ENCODE measurements at places on chromosomes 13 and 19. TPM values are rescaled to one million over a fixed set of nuclear protein-coding genes. Genes with fewer than 3 reads are reported as not detected.

DNA sequence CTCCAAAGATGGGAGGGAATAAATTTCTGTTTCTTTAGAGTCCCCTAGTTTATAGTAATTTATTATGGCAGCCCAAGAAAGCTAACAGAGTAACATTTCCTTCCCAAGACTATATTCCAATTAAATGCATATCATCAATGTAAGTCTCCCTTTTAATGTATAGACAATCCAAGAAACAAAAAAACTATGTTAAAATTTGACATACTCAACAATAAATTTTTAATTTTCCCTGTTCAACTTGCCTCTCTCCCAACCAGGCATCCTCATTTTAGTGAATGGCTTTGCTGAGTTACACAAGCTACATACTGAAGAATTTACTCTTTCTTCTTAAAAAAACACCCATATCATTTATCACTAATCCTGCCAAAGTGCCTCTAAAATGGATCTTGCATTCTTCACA, 1357.7 kb downstream of the PCDH9 start:
- no peak for DNase-seq

DNA sequence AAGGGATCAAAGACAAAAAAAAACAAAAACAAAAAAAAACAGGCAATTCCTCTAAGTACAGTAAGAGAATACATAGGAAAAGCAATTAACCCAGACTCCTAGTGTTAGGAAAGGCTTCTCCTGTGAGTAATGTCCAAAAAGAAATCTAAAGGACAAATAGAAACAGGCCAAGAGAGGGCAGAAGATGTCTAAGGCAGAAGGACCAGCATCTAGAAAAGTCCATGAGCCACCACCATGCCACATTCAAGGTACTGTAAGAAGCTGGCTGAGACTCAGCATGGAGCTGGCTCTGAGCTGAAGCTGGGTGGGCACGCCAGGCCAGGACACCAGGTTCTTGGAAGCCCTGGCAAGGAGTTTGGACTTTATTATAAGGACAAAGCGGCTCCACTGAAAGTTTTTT, 118.1 kb upstream of the FRY start:
- DNase-seq, result no peak

GRCh38 chr13:76758738-76759137, 127.5 kb downstream of the KCTD12 start:
- DNase-seq, result no peak

DNA sequence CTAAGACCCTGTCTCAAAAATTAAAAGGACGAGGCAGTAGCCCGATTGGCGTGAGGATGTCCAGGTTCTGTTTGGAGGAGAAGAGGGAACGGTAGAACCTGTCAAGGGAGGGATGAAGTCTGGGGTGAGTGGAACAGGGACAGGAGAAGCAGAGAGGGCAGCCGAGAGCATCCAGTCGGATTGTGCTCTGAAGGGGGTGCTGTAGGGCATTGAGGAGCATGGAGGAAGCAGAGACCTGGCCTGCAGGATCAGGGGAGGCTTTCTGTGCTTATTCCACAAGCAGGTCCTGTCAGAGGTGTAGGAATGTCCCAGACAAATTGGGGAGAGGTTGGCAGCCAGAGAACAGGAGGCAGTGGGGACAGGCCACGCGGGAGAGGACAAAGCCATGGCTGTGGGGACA, 14.1 kb downstream of the AP2A1 start:
- no peak for DNase-seq

DNA sequence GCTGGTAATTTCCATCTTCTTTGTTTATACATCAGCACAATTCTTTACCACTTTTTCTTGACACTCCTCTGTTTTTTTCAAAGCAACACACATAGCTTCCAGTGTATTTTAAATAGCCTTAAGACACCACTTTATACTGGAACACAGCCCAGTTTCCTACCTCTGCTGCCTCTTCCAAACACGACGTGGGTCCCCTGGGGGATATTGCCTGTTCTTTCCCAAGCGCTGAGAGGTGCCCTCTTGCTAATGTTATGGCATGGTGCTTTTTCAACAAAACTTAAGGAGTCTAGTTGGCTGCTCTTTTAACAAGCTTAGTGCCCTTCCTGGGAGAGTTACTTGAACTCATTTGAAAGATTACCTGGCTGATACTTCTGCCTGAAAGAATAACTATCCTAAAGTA, 112.7 kb downstream of the OLFM4 start:
- no peak for DNase-seq

DNA sequence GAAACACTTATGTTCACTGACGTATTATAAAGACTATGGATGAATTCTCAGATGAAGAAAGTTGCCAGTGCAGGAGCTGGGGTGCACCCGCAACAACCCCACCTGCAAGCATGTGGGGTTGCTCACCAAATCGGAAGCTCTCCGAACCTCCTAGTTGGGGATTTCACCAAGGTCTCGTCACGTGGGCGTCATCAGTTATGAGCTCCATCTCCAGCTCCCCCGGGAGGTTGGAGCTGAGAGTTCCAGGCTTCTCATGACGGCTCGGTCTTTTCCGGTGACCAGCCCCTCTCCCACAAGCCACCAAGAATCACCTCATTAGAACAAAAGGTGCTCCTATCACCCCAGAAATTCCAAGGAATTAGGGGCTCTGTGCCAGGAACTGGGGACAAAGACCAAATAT, 46.1 kb upstream of the TUBGCP3 start:
- DNase-seq, result no peak

- DNase-seq, result no peak
These were observed 21.2 kb downstream of the HDGFL2 start for GRCh38 chr19:4493104-4493928.

GRCh38 chr13:61410669-61411297, 4.9 kb downstream of the PCDH20 start:
- DNase-seq, result no peak

GRCh38 chr19:17951990-17952976, 14.6 kb upstream of the KCNN1 start:
- DNase-seq, result no peak

DNA sequence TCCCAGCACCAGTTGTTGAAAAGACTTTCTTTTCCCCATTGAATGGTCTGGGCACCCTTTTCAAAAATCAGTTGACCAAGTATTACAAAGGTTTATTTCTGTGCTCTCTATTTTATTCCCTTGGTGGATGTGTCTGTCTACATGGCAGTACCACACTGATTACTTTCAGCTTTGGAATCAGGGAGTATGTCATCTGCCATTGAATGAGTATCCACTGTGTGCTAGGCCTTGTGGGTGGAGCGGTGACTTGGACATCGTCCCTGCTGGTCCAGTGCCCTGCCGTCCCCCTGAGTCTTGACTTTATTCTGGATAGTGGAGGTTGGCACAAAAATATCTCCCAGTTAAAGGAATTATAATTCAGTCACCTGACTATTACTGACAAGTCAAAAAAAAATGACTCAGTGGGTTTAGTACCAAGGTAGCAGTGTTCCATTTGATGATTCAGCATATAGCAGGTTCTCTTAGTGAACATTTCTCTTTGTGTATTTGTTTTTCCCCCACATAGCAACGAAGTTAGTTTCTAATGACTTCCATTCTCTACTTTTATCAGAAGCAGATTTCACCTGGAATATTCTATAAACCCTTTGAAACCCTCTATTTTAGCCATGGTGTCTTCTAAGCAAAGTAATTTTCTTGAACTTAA, 3.9 kb downstream of the UPF3A start:
- no peak for DNase-seq

DNA sequence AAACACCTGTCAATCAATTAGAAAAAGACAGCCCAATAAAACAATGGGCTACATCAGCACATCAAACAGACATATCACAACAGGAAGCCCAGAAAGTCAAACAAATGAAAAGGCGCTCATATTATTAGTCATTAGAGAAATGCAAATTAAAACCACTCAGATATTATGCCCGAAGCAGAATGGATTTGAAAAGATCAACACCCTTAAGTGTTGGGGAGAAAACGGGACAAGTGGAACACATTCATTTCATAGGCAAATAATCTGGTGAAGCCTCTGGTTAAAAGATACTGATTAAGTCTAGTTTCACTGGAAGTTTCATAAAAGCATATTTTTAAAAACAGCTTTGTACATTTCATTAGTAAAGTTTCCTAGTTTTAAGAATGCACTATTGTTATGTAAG, 17.4 kb downstream of the NLRP9 start:
- DNase-seq, result no peak

Gene HPN
- 0.66 TPM for total RNA-seq

Gene GJB6
- 24.1 TPM for total RNA-seq

Gene EDNRB
- total RNA-seq, result 3.1 TPM

Gene ITGBL1
- total RNA-seq, result 0.38 TPM
